Non-pigmented ciliary epithelial cell (primary cell): ENCODE measurements at places on chromosomes 3 and 15.

- no peak for DNase-seq
These were observed 134.4 kb downstream of the PLOD2 start for GRCh38 chr3:146026547-146026946.

GRCh38 chr3:58173669-58174398, 36.9 kb downstream of the DNASE1L3 start:
- DNase-seq: no peak

DNA sequence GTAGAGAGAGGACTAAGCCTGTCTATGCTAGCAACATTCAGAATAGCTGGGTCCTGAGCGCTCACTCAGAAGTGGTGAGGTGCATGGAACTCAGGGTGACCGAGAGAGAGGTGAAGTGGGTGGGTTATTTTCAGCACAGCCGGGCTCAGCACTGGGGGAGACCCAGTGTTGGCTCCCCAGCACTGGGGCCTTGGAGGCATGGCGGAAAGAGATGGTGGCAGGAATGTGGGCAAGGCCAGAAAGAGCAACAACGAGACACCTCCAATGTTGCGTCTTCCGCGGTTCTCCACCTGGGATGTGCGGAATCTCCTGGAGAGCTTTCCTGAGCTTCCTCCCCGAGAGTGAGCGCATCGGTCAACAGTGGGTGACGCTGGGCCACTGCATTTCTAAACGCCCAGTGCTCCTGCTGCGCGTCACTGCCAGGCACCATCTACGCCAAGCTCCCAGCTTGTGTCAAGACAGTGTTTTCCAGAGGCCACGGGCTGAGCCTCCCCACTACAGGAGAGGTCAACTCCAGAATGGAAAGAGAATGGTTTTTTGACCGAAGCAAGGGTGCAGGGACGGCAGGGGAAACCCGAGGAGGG, 148.4 kb downstream of the ADAMTS17 start:
- DNase-seq: no peak

- no peak for DNase-seq
These were observed 65.3 kb downstream of the IGF2BP2 start for GRCh38 chr3:185759512-185759911.

DNA sequence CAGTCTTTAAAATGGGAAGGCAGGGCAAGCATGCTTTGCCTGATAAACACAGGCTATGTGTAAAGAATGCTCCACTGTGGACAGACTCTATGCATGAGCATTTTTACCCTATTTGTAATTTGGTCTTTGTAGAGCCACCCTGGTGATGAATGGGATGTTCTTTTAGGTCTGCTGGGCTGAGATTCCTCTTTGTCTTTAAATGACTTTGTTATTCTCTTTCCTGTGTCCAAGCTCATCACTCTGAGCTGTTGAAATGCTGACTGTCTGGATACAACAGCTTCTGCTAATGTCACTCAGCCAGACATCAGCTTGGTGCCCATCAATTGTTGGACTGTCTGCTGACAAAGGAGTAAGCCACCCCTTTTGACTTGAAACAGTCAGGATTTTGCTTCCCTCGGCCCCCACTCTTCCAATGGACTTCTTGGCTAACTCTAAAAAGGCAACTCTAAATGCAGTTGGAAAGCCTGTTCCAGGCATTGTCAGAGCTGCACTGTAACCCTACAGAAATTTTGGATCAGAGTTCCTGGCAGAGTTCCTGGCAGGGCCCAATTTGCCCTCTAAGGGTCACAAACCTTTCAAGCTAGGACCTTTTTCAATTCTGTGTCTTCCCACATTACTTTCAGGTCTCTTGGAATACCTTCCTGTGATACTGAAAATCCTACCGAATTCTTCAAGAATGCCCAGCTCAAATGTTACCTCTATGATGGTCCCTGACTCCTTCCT, 40.5 kb upstream of the EIF1B start:
- DNase-seq: no peak
